ENCODE measurements at places on chromosomes 2 and 18. TPM values are rescaled to one million over a fixed set of nuclear protein-coding genes. Genes with fewer than 3 reads are reported as not detected.

GRCh38 chr2:127906206-127906926, 20.6 kb upstream of the AMMECR1L start:
- no peak overlapping the region for H3K27ac ChIP-seq
- H3K27me3 ChIP-seq: peaks cover 9% of the 10 kb centered on the region
- H3K4me3 ChIP-seq: no peak overlapping the region
- H3K4me1 ChIP-seq: peaks cover 2% of the 10 kb centered on the region
- H3K36me3 ChIP-seq: no peaks in the 10 kb centered on the region
- DNase-seq: no peak

- no peak overlapping the region for H3K4me3 ChIP-seq
- H3K36me3 ChIP-seq: no peaks in the 10 kb centered on the region
- no peak overlapping the region for H3K27ac ChIP-seq
- DNase-seq: no peak
- H3K4me1 ChIP-seq: no peaks in the 10 kb centered on the region
- H3K27me3 ChIP-seq: no peaks in the 10 kb centered on the region
Observed at GRCh38 chr18:22296304-22296703, 121.4 kb downstream of the CTAGE1 start.

Gene EGR4
- total RNA-seq: not detected

- DNase-seq: peak; percentile 50
- H3K27me3 ChIP-seq: no peaks in the 10 kb centered on the region
- peak overlapping the region; percentile 44 for H3K4me3 ChIP-seq
Observed at GRCh38 chr2:230908092-230908594, 16.9 kb downstream of the GPR55 start.

Gene TUBA3E
- total RNA-seq: 96.4 TPM

DNA sequence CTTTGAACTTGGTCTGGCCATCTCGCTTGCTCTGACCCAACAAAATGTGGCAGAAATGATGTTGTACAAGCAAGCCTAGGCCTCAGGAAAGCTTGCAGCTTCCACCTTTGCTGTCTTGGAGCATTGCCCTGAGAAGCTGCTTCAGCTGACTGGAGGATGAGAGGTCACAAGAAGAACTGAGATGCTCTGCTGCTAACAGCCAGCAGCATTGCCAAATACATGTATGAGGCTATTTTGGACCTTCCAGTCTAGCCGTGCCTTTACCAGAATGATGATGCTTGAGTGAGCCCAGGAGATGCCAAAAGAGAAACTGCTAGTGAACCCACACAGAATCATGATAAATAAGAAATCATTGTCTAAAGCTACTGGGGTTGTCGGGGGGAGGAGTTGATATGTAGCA, 13.2 kb upstream of the ITGAV start:
- no peak for DNase-seq
- H3K36me3 ChIP-seq: no peaks in the 10 kb centered on the region
- no peak overlapping the region for H3K27ac ChIP-seq
- H3K4me1 ChIP-seq: no peaks in the 10 kb centered on the region
- no peak overlapping the region for H3K4me3 ChIP-seq

Gene GAL3ST2
- 1.7 TPM for total RNA-seq

Gene IL18RAP
- 0.22 TPM for total RNA-seq

DNA sequence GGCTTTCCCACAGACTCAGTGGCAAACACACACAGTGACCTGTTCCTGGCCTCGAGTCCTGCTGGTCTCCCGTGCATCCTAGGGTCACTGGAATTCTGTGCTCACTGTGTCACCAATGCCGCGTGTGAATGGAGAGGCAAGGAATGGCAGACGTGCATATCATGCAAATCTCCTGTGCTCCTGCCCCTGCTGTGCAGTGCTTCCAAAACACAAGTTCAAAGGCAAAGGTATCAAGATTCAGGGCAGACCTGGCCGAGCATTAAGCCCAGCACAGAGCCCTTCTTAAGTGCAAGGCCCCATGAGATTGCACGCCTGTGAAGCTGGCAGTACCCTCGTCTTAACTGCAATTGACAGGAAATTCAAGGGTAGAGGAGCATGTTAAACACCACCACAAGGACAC, 129.1 kb downstream of the NDUFA10 start:
- H3K4me1 ChIP-seq: no peaks in the 10 kb centered on the region
- no peak overlapping the region for H3K4me3 ChIP-seq
- H3K27me3 ChIP-seq: peaks cover 7% of the 10 kb centered on the region
- peak overlapping the region; percentile 62 for H3K27ac ChIP-seq
- no peak for DNase-seq

DNA sequence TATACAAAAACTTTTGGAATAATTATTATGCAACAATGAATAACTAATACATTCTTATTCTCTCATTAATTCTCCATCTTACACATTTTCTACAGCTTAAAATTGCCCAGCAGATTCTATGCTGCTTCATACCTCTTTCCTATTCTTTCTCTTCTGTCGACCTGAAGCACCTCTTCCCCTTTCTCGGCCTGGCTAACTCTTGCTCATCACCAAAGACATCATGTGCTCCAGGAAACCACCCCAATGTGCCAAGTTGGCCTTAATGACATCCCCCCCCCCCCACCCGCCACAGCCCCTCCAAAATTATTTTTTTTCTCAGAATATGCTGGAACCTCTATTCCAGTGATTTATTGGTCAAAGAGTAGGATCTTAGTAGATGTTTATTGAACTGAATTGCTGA, 43.6 kb downstream of the ZNF521 start:
- no peak overlapping the region for H3K27ac ChIP-seq
- peaks cover 6% of the 10 kb centered on the region for H3K4me1 ChIP-seq
- no peaks in the 10 kb centered on the region for H3K36me3 ChIP-seq
- H3K27me3 ChIP-seq: no peaks in the 10 kb centered on the region
- DNase-seq: no peak

- no peaks in the 10 kb centered on the region for H3K27me3 ChIP-seq
- peak overlapping the region; percentile 85 for H3K27ac ChIP-seq
- peak; percentile 77 for DNase-seq
- no peaks in the 10 kb centered on the region for H3K36me3 ChIP-seq
Observed at GRCh38 chr18:48589797-48590519, 51.1 kb downstream of the CTIF start.

- no peaks in the 10 kb centered on the region for H3K4me1 ChIP-seq
- H3K36me3 ChIP-seq: no peaks in the 10 kb centered on the region
- no peak for DNase-seq
- no peak overlapping the region for H3K4me3 ChIP-seq
Observed at GRCh38 chr2:150978053-150978452, 283.6 kb downstream of the RBM43 start.
